ENCODE measurements at places on chromosomes 12 and 14.
A peak's percentile ranks its signal among the peaks of the same experiment; 100 is the strongest.

GRCh38 chr12:31732926-31733548 is 4.2 kb upstream of the AMN1 start:
- peak; percentile 36 for DNase-seq

DNA sequence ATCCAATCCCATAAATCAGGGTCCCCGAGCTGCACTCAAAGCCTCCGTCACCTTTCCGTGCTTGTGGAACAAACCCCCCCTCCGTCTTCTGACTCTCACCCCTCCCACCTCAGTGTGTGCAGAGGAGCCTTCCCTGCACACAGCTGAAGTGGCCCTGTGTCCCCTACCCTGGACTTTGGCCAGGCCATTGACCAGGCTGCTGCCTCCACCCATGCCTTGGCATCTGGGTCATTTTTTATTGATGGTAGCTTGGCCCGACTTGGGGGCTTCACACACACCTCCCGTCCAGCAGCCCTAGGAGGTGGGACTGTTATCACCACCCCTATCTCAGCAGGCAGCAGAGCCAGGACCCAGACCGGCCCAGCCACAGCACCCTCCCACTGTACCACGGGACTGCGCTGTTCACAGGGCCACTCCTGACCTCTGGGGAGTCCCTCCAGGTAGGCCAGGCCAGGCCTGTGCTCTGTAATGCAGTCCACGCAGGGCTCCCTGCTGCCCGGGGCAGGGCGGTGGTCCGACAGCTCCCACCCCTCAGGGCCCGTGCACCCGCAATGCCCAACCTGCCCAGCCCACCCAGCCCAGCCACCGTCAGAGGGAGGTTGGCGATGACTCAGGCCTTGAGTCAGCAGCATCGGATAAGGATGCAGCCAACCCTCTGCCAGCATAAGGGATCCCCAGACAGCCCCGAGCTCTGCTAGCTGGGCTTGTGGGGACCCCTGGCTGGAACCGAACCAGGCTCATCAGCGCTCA is 9.2 kb upstream of the INF2 start:
- DNase-seq = no peak

GRCh38 chr12:4107436-4107878 is 166.1 kb upstream of the CCND2 start:
- peak; percentile 21 for DNase-seq

GRCh38 chr14:61569812-61570548 is 125.3 kb upstream of the HIF1A start:
- DNase-seq = no peak
